Neural progenitor cell (in vitro differentiated cells): ENCODE measurements at places on chromosomes 4 and X. TPM values are rescaled to one million over a fixed set of nuclear protein-coding genes. Genes with fewer than 3 reads are reported as not detected.

Gene GABRG1
- total RNA-seq = not detected in 2 replicates

Gene TCEAL6
- total RNA-seq = not detected in 2 replicates

Gene ADGRG4
- total RNA-seq = not detected in 2 replicates

Gene SLITRK4
- 7.7 and 8.3 TPM in 2 replicates for total RNA-seq

Gene CFAP99
- total RNA-seq = not detected in 2 replicates
